ENCODE measurements at places on chromosomes 3 and 15. TPM values are rescaled to one million over a fixed set of nuclear protein-coding genes. Genes with fewer than 3 reads are reported as not detected.

- peak; percentile 50 for DNase-seq
Observed at GRCh38 chr15:65869954-65870871, 922 bp downstream of the RAB11A start.

DNA sequence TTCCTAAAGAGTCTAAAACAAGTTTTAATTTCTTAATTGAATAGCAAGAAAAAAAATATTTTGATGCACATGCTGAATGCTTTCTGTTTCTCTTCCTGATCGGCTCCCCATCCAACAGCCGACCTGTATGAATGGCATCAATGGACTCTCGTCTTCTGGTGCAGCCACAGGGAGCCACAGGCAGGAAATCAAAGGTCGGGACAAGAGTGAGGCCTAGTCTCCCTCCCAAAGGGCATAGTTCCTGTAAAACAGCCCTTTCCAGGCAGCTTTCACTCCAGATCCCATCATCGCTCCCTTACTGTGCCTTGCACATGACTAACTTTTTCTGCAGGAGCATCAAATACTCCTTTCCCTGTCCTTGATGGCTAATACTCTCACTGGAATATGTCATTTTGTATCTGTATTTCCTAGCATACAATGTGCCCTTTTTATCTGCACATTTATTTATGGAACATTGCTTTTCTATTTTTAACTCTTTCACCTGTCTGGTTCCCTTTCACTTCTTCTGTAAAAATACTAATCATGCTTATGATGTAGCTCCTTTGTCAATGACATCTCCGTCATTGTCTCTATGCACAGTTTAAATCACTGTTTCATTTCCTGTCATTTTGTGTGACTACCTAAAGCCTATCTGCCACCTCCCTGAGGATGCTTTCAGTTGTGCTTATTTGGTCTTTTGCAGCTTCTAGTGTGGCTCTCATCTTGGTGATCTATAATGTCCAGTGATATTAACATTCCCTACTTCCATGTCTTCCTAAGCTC is 326.2 kb downstream of the CTNNB1 start:
- DNase-seq: no peak

GRCh38 chr3:133930341-133930933 is 34.8 kb upstream of the RAB6B start:
- DNase-seq: peak; percentile 77

GRCh38 chr15:82317091-82317489 is 32.2 kb downstream of the GOLGA6L10 start:
- DNase-seq: no peak

DNA sequence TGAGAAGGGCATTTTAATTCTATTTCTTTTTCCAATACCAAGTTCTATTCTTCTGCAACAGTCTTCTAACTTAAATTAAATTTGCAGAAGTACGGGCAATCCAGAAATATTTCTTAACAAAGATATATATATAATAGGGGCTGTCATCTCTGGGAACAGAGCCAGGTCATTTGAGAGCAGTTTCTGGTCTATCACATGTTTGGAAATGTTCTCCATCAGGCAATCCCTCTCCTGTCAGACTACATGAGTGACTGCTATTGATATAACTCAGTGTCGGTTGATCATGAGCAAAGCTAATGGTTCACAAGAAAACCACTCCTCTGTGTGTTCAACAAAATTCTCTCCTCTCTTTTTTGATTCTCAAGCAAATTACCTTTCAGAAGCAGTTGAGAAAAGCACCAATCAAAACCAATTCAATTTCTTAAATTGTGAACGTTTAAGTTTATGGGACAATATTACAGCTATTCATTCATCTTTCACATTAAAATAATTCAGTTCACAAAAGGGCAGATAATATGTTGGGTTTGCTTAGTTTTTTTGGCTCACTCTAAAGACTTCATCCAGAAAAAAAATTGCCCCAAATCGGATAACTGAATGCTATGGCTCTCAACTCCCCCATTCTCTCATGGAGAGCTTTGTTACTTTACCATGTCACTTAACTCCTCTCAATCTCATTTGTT is 152.9 kb upstream of the TGFBR2 start:
- no peak for DNase-seq

- no peak for DNase-seq
Observed at GRCh38 chr15:74385733-74386132, 18.3 kb upstream of the CYP11A1 start.

- no peak for DNase-seq
Observed at GRCh38 chr3:88235102-88235501, 85.3 kb downstream of the C3orf38 start.

GRCh38 chr15:83365370-83365938 is 81.0 kb upstream of the BNC1 start:
- peak; percentile 67 for DNase-seq

DNA sequence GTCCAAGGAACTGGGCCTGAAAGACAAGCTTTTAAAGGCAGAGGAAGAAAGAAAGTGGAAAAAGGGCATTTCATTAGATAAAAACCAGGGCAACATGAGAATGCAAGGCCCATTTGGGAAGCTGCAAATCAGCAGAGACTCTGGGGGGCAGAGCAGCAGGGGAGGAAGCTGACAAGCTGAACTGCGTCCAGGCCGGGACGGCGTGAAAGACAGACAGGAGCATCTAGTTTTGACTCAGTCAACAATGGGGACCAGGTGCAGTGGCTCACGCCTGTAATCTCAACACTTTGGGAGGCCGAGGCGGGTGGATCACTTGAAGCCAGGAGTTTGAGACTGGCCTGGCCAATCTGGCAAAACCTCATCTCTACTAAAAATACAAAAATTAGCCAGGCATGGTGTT is 69.9 kb downstream of the CDC25A start:
- no peak for DNase-seq

DNA sequence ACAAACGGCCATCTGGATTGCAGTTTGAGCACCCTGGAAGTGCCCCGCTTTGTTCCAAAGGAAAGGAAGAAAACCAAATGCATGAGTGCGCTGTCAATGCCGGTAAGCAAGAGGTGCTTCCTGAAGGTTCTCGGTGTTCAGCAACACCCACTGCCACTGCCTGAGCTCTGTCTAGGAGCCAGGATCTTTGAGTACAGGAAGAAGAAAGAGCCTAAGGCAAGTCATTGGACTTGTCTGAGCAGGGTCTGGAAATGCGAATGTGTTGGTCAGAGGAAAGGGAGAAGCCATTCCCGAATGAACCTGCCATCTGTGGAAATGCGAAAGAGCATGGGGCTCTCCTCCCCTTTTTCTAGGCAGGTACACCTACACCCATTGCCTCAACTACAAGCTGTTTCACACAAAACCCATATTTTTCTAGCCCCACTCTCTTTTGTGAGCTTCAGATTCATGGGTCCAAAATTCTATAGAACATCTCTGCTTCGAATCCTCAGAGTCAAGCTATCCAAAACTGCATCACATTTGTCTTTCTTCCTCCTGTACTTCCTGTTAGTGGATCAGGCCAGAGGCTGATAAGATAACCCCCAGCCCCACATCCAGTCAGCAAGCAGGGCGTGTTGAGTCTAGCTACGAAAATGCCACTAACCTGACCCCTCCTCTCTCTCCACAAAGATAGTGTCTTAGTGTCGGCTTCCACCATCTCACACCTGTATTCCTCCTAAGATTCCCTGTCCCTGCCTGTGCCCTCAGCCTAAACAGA is 55.6 kb upstream of the C15orf61 start:
- DNase-seq: no peak

- DNase-seq: peak; percentile 90
Observed at GRCh38 chr3:159711560-159712333, 276.9 kb upstream of the IL12A start.

DNA sequence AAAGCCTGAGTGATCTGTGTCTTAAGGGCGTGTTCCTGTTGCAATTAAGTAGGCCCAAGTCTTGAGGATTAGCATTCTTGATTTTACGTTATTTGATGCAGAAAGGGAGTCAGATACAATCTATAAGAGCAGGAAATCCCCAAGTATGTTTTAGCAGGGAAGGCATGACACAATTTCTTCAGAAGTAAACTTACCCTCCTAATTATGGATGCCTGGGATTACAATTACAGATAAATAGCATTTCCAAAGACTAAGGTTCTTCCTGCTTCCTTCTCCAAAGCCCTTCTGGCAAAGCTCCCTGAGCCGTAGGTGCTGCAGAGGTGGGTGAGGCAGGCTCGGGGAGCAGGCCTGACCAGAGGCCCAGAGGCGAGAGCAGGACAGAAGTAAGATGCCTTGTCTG is 34.9 kb upstream of the ST6GAL1 start:
- DNase-seq: no peak

GRCh38 chr15:31274496-31275330 is 51.9 kb upstream of the KLF13 start:
- DNase-seq: no peak

DNA sequence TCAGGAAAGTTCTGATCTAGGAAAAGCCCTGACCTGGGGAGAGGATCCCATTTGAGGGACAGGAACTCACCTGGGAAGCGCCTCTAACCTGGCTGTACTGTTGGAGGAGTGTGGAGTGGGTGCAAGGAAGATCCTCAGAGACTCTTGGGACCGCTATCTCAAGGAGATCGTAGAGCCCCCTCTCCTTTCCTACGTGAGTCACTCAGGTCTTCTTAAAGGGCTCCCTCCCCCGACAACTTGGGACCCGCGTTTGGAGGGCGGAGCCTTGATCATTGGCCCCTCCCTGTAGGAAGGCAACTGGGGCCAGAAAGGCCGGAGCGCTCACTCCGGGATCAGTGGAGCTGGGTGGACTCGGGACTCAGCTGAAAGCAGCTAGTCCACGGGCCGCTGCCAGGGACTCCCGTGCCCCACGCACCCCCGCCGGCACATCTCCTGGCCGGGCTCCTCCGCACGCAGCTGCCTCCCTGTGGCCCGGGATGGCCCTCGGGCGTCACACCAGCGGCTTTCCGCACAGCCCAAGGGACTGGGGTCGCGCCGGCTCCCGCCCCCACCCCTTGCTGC is 520 bp downstream of the SLC26A6 start:
- DNase-seq: peak; percentile 55

DNA sequence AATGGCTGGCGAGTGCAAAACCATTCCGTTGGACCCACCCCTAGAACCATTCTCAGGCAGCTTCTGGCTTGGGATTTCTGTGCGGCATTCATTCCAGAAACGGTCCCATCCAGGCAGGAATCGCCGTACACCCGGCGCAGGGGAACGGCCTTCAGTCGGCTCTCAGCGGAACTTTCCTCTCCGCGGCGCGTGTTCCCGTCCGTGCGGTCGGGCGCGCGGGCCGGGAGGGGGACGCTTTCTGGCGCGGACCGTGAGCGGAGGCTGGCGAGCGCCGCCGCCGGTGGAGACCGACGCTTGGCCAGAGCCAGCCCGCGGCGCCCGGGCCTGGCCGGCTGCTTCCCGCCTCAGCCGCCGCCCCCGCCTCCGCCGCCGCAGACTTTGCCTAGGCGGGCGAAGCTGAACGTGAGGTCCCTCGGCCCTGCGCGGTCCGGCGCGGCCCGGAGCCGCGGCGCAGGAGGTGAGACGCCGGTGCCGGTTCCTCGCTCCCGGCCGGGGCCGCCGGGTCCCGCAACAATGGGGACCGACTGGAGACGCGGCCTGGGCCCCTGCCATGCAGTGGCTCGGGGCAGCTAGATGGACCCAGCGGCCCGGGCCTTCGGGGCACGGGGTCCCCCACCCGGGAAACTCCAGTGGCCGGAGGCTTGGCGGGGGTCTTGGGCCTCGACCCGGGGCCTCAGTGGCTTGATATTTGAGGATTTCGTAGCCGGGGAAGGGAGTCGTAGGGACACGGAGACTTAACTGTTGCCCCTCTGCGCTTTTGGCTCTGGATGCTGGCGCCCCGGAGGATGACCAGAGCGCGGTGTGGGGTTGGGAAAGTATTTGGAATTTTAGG is at the start of gene RAD54L2:
TSS of gene RAD54L2 (plus strand) at position 261 of the 832 bp plus-strand sequence. CDS start 51,702 bp downstream, outside the sequence.
- DNase-seq: peak; percentile 87

DNA sequence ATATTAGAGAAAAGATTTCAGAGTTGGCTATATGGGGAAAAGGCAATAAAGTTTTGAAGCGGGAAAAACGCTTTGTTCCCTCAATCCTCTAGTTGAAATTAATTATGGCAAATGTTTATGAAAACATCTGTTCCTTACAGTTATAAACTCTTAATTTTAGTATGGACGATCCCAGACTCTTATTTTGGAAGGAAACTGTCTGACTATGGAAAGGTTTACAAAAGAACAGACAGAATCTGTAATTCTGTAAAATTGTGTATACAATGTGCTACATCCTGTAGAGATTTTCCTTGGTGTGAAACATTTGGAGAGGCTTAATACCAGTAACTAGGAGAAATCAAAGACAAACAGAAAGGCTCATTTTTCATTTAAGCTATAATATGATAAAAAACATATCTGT is 311.8 kb downstream of the TBC1D5 start:
- DNase-seq: no peak

- DNase-seq: no peak
Observed at GRCh38 chr15:36982430-36982829, 117.9 kb downstream of the MEIS2 start.

- DNase-seq: peak; percentile 90
Observed at GRCh38 chr3:105827959-105828358, 40.9 kb downstream of the CBLB start.

- no peak for DNase-seq
Observed at GRCh38 chr3:52176180-52176752, 21.7 kb upstream of the ALAS1 start.

CLDN16 gene
- total RNA-seq: 0.74 TPM

PATL2 gene
- 0.11 TPM for total RNA-seq

MAP1A gene
- total RNA-seq: 2.7 TPM

PLCL2 gene
- 6.7 TPM for total RNA-seq

GP5 gene
- total RNA-seq: not detected

DGKG gene
- 20.5 TPM for total RNA-seq

SLC25A36 gene
- total RNA-seq: 36.0 TPM

CHRFAM7A gene
- 17.5 TPM for total RNA-seq

TRAIP gene
- 6.6 TPM for total RNA-seq
